Stimulated activated CD4-positive, alpha-beta T cell treated with anti-CD3 and anti-CD28 coated beads, Interleukin-2, amount 100 ng/mL, for 24 hours (primary cell): ENCODE measurements at places on chromosomes 3 and 15.

DNA sequence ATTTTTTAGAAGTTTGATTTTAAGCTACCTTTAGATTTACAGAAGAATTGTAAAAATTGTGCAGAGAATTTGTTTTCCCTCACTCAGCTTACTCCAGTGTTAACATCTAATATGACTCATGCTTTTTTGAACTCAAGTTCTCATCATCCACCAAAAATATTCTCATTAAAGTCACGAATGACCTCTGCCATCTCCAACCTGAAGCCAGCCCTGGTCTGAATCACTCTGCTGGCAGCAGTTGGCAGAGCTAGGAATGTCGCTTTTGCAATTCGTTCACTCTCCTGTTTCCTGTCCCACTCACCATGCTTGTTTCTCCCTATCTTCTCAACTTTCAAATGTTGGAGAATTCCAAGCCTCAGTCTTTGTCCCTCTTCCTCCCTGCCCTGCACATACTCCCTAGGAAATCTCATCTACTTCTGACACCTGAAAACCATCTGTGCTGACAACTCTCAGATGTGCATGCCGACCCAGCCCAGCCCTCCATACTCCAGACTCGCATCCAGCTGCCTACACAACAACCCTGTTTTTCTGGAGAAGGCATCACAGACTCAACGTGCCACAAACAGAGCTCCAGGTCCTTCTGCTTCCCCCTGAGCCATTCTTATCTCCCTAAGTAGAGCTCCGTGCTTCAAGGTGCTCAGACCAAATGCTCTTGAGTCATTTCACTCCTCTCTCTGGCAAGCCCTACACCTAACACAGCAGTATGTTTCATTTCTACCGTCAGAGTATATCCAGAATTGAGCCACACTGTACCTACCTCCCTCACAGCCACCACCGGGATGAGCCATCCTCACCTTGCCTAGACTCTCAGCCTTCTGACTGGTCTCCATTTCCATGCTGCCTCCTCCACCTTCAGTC is 24.9 kb downstream of the PRR23E start:
- no peak for DNase-seq

- DNase-seq: no peak
Measured at GRCh38 chr3:115659253-115660220, 36.2 kb downstream of the GAP43 start.

DNA sequence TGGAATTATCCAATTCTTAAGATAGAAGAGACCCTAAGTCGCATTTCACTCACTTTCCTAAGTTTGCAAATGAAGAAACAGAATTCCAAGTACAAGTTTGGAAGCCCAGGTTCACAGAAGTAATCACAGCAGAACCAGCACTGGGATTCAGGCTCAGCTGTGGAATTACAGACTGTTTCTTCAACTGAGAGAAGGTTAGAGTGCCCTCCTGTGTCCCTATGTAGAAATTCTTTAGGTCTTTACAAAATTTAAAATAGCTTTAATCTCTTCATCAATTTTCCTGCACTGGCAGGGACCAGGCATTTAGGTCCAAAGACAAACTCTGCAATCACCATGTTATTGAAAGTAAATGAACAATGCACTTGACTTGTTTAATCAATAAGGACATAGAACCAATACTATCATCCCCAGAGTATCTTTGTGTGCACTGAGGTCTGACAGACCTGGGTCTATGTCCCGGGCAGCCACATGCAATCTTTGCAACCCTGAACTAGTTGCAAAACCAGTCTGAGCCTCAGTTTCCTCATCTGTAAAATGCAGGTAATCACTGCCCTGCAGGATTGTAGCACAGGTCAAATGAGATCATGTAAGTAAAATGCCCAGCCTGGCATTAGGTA is 96.3 kb upstream of the ZBED2 start:
- no peak for DNase-seq

GRCh38 chr3:43707998-43708397 is 17.3 kb downstream of the ABHD5 start:
- DNase-seq: no peak

DNA sequence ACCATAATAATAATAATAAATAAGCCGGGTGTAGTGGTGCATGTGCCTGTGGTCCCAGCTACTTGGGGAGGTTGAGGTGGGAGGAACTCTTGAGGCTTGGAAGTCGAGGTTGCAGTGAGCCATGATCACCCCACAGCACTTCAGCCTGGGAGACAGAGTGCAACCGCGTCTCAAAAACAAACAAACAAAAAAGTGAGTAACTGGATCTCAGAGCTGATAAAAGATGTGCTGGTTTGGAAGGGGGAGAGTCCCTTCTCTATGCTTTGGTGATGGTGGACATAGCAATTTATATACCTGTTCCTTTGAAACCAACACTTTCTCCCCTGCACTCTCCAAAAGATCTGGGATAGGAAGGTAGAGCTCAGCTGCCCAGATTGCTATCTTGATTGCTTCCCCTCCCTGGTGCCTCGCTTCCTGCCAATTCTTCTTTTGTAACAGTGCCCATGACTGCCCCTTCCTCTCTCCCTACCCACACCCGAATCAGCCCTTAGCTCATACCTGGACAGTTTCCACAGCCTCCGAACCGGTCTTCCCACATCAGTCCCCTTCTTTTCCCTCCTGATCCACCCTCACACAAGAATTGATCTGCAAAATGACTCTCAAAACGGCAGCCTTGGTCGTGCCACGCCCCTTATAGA is 55.1 kb upstream of the UBE2E1 start:
- no peak for DNase-seq

DNA sequence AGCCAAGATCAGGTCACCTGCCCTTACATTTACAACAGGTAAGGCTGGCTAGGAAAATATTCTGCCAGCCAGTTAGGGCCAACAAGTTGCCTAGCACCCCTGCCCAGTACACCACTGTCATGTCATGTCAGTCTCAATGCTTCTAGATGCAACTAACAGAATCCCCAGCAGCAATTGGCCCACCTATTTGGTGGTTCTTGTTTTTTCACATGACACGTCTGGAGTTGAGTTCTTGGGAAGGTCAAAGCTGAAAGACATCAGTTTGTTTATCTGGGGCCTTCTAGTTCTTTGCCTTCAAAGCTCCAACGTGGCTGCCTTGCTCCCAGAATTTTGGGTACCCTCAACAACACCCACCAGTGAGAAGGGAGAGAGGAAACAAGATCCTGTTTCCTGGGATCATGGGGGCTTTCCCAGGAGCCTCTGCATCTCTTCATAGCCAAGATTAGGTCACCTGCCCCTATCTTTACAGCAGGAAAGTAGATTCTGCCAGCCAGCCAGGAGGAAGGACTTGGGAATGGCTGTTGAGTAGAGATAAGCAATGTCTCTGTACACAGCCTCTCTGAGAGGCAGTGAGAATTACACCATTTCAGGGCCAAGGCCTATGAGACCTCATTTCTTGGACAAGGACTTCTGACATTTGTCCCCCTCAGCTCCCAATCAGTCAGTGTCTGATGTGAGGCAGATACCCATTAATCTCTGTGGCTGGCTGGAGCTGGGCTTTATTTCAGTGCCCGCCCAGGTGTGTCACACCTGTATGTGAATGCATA is 8.6 kb downstream of the GPX1 start:
- no peak for DNase-seq

DNA sequence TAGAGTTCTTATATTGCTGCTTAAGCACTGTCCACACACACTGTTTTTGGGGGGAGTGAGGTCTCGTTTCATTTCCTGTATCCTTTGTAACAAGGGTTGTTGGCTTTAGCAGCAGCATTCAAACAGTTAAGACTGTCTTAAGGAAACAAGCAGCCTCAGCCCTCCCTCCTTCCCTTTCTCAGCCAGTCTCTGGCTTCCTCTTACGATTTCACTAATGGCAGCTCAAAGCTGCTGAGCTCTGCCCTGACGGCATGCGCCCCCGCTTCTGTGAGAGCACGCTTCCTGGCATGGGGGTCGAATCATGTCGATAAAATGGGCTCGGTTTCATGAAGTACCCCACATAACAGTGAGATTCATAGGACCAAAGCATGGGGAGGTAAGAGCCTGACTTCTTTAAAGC is 105.0 kb downstream of the KLHL25 start:
- DNase-seq: peak; percentile 48

DNA sequence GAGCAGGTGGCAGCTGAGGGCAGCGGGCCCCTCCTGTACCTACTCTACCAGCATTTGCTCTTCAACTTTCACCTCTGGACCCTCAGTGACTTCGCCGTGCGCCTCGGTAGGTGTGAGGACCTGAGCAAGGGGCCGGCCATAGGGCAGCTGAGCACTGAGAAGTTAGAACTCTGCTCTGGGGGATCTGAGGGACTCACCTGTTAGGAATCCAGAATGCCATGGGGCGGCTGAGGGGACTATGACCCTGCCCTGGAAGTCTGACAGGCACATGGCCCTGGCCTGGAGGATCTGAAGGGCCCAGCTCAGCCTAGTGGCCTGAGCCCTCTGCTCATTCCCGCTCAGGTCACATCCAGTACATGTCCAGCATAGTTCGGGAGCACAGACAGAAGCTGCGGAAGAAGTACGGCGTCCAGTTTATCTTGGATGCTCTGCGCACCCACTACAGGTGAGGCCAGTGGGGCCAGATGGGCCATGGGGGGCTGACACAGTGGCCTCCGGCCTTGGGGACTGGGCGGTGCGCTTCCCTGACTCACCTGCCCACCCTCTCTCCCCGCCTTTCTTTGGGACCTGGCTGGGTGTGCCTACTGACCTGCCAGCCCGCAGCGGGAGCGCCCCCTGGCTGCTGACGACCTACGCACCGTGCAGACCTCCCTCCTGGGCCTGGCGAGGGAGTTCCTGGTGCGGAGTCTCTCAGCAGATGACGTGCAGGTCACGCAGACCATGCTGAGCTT is 18.8 kb downstream of the NBEAL2 start:
- peak; percentile 78 for DNase-seq

DNA sequence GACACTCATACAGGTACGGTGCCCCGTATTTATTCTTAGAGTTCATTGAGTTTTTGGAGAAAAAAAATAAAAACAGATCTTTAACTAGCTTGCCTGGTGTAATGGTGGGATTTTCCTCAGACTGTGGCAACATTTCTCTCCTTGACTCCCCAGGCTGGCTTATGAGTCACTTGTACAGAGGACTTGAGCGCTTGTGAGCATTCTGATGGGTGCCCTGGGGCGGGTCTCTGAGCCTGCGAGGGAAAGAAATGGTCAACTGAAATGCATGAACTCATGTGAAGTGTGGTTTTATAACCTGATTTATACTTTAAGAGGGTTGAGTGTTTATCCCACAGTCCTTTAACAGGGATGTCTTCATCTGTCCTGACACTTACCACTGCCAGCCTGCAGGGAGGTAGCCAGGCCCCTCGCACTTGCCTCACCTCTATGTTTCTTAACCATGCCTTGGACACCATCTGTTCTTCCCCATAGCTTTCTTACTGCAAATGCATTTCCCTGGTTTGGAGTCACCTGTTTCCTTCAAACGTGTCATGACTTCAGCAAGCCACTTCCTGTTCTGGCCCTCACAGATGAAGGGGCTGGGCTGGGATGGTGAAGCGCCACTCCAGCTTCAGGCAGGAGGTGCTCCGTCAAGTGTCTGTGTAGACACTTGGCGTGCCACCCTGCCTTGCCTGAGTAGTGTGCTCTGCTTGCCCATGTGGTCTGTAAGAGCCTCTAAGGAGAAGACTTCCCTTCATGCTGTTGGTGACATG is 118.7 kb downstream of the PDE8A start:
- DNase-seq: peak; percentile 11

DNA sequence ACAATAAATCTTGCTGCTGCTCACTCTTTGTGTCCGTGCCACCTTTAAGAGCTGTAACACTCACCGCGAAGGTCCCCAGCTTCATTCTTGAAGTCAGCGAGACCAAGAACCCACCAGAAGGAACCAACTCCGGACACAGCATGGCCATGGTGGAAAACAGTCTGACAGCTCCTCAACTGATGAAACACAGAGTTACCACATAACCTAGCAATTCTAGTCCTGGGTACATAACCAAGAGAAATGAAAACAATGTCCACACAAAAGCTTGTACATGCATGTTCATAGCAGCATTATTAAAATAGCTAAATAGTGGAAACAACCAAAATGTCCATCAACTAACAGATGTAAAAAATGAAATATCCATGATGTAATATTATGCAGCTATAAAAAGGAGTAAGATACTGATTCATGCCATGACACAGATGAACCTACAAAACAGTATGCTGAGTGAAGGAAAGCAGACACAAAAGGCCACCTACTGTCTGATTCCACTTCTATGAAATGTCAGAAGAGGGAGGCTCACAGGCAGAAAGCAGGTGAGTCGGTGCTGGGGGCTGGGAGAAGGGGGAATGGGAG is 36.8 kb downstream of the VGLL4 start:
- DNase-seq: no peak

DNA sequence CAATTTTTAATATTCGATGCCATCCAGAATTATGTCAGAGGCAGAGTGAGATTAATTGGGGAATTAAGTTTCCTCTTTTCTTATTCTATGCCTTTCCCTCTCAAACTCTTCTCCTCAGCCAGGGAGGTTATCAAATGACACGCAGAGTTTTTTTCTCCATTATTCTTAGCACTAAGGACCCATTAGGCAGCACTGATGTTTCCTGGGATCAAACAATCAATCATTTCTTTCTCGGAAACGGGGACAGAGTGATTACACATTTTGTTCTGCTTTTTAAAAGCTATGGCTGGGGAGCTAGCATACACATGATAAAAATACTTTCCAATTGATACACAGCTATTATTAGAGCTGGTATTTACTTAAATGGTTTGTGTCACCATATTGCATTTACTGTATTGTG is 35.3 kb upstream of the PSMD6 start:
- DNase-seq: no peak

GRCh38 chr3:60912142-60912541 is 339.1 kb downstream of the FHIT start:
- DNase-seq: no peak

DNA sequence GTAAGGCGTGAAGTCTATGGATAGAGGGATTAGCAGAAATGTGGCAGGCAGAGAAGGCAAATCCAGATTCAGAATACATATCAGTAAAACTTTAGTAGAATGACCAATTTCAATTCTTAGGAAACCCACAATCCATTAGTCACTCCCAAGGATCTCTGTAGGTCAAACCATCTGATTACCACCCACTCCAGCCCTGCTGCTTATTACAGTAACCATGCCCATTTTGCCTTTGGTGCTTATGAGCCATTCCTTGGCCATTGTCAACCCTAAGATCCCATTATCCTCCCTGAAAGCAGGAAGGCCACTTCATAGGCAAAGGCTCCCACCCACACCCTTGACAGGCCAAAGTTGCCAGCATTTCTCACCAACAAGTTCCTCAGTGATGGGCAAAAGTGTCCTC is 5.1 kb upstream of the KLHL40 start:
- DNase-seq: no peak

GRCh38 chr3:179717219-179717618 is 64.4 kb downstream of the USP13 start:
- DNase-seq: no peak

- DNase-seq: peak; percentile 54
Measured at GRCh38 chr15:58453931-58454793, 22.4 kb downstream of the LIPC start.

DNA sequence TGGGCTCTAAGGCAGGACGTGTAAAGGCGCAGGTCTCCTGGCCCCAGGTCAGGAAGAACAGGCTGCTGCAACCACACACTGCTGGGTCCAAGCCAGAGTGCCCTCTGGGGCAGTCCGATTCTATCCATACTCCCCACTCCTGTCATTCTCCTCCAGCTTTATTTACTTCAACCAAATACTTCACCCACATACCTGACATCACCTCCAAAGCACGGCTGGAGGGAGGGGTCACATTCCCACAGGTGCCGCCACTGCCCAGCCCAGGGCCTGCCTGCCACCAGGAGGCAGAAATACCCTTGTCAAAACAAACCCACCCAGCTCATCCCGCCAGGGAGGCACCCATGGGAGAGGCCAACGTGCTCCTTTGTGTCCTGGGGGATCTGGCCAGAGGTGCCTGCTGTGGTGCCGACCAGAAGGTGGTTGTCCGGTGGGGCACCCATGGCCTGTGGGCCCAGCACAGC is 100.4 kb downstream of the DAPK2 start:
- DNase-seq: no peak
